ENCODE measurements at places on chromosomes 12 and 14.
A peak's percentile ranks its signal among the peaks of the same experiment; 100 is the strongest.

DNA sequence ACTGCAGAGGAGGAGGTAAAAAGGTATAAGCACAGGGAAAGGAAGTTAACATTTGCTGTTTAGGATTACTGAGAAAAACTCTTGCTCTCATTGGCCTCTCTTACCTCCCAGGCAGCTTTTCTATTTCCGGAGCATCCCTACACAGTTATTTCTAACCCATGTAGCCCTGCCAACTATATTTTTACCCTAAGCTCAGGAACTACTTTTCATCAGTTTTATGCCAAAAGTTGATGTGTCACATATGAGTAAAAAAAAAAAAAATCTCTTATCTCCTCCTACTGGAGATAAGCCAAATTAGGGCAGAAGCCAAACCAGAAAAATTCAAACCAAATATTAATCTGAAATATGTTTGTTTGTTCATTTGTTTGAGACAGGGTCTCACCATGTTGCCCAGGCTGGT, 34.4 kb upstream of the PSMA6 start:
- no peak for DNase-seq

- DNase-seq, result no peak
Observed at GRCh38 chr14:63632932-63633514, 8.6 kb downstream of the WDR89 start.

- DNase-seq, result peak; percentile 45
Observed at GRCh38 chr12:48795550-48796455, 6.9 kb upstream of the ADCY6 start.

DNA sequence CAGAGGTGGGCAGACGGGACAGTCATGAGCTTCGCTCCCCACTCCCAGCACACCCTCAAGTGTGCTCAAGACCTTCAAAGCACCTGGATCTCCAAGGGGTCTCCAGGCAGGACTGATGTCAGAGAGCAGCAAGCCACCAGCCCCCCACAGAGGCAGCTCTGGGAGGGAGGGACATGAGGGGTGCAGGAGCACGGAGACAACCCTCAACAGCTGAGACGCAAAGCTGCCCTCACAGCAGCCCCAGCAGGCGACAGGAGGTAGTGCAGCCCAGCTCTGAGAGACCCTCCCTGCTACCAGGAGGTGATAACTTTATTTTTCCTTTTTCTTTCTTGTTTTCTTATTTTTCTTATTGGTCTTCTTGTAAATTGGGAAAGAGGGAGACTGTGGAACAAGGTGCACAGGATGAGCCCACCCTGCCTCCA, 17.9 kb downstream of the SIVA1 start:
- no peak for DNase-seq

DNA sequence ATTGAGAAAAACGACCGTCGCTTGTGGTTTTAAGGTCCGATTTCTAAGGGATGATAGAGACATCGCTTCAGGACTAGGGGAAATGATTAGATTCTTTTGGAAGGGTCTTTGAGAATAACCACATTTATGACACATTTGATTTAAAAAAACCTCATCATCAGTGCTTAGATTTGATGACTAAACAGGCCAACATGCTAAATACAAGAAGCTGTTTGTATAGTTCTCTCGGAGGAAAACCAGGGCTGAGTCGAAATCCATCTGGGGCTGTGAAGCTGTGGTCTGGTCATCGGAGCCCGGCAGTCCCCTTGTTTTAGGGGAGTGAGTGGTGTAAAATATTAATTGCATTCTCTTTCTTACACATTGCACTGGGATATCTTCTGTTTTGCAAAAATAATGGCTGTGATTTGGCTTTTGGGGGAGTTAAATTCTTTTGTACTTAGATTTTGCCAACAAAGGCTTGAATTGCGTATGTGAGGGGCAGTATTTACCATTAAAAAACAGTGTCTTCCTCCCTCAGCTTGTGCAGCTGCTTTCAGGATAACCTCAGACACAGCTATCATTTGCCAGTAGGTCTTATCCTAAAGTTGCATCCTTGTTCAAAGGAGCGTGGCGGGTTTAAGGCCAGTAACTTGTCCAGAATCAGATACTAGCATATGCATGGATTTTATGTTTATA, 550 bp downstream of the GNG2 start:
- DNase-seq, result no peak

All from effector memory CD8-positive, alpha-beta T cell (primary cell).